ENCODE measurements at places on chromosomes 6 and 20.

DNA sequence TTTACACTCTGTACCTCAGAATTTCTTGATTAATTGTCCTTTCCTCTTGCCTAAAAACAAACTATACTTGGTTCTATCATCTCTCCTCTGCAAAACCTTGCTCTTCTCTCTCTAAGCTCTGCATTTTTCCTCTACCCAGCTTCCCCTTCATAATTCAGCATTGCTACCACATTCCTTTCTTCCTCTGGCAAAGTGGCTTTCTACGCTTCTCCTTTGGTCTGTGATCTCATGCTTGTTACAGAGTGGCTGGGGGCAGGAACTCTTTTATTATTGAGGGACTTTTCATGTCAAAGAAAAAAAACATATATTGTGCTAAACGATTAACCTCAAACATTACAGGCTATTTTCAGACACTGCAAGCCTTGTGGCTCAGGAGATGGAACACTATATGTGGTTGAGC is 333.3 kb upstream of the KCNQ5 start:
- no peak for DNase-seq

- no peak for DNase-seq
Measured at GRCh38 chr6:168201383-168201782, 118.2 kb downstream of the DACT2 start.

GRCh38 chr6:11788043-11788442 is 9.4 kb upstream of the ADTRP start:
- DNase-seq, result no peak

DNA sequence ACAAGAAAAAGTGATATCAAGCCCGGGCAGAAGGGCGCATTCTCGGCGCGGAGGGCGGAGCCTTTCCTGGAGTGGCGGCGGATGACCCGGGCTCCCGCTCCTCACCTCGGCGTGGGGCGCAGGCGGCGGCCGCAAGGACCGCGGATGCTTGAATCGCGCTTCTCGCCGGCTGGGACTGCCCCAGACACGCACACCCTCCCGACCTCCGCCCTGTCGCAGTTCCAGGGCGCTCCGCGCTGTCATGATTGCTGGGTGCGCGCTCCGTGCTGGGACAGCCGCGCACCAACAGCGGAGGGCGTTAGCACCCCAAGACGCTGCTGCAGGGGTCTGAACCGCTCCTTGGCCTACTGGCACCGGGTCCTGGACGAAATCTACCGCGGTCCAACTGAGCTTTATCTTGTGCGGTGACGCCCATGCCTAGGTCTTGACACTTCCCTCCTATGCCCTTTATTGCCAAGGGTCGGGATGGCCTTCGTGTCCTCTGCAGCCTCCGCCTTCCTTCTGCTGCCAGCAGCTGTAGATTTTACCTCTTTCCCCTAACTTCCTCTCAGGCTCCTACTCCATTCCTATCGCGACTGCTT is 43.3 kb downstream of the IRAK1BP1 start:
- DNase-seq, result peak; percentile 2

GRCh38 chr6:134537146-134537555 is 219.2 kb upstream of the SGK1 start:
- DNase-seq, result no peak

GRCh38 chr6:19167251-19167650 is 669.9 kb upstream of the ID4 start:
- no peak for DNase-seq

DNA sequence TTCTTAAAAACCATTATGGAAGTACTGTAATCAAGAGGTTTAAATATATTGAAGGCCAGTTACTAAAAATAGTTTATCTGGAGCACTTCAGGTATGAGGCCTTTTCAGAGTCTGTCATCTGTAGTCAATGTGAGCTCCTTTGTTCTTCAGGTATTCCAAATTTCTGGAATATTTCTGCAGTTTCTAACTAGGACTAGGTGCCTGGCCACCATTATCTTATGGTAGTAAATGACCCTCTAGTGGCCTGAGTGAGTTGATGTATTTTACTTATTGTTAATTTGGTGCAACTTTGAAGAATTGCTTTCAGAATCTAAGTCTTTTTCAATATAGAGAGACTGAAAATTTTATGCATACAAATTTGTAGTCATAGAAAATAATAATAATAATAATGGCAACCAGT is 95.2 kb upstream of the FLRT3 start:
- DNase-seq, result no peak

- DNase-seq, result no peak
Measured at GRCh38 chr6:15360300-15360699, 114.4 kb downstream of the JARID2 start.

- no peak for DNase-seq
Measured at GRCh38 chr6:2973676-2974075, 2.3 kb upstream of the SERPINB6 start.

DNA sequence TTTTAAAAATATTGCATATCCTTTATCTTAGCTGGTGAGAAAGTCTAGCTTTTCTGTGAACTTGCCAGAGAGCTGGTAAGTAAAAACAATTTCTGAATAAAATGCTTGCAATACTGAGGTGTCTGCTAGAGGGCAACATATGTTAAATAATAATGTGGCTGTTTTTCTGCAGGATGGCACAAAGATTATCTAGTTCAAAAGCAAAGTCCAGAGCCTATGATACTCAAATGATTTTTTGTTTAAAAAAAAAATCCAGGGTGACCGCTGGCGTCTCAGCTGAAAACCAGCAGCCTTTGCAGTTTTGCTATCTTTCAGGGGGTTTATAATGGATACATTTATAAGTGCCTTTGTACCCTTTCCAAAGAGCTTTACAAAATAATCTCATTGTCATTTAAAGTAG is 194.9 kb downstream of the PHACTR1 start:
- DNase-seq, result no peak
